ENCODE measurements at places on chromosomes 16 and 17. TPM values are rescaled to one million over a fixed set of nuclear protein-coding genes. Genes with fewer than 3 reads are reported as not detected.

The COX6A2 gene
- total RNA-seq: not detected

The ATP1B2 gene
- total RNA-seq: 0.10 TPM

The DNAI2 gene
- not detected for total RNA-seq

The PRPSAP1 gene
- 36.8 TPM for total RNA-seq

The ZNF750 gene
- not detected for total RNA-seq
